Anterior cingulate cortex (tissue), 58 donors: ENCODE measurements at places on chromosomes 5 and 9.

DNA sequence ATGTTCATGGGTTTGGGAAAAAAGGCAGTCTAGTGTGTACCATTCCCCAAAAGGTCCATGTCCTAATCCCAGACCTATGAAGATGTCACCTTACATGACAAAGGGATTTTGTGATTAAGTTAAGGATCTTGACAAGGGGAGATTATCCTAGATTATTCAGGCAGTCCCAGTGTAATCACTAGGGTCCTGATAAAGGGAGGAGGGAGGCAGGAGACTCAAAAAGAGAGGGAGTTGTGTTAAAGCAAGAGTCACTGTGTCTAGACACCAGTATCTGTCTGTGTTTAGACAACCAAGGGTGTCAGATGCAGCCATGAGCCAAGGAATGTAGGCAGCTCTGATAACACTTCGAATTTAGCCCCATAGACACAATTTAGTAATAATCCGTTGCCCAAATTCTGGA is 49.5 kb downstream of the DPYSL3 start:
- no peak for DNase-seq

- no peak for DNase-seq
Observed at GRCh38 chr9:336039-336438, 121.4 kb downstream of the DOCK8 start.

GRCh38 chr5:169511708-169512107 is 71.9 kb upstream of the SPDL1 start:
- DNase-seq = no peak

GRCh38 chr5:107467137-107467932 is 203.4 kb downstream of the EFNA5 start:
- DNase-seq = no peak

GRCh38 chr5:13990896-13991295 is 46.4 kb upstream of the DNAH5 start:
- DNase-seq = no peak

GRCh38 chr5:181224390-181225229 is 1.5 kb downstream of the TRIM41 start:
- no peak for DNase-seq

DNA sequence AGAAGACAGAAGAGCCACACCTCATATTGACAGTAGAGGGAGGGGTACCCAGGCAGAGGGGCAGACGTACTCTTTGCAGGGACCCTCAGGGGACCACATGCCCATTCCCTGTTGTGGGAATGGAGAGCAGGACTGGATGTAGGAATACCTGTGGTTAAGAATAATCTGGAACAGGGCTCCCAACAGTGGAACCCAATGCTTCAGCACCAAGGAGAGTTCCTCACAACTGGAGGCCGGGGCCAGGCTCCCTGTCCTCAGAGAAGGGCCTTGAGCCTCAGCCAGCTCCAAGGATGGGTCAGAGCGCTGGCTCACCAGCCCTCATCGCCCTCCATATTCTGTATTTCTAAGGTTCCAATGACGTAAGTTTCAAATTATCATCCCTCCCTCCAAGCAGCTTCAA is 7.4 kb upstream of the SHC3 start:
- no peak for DNase-seq

GRCh38 chr9:135224286-135224877 is 136.9 kb downstream of the OLFM1 start:
- no peak for DNase-seq

DNA sequence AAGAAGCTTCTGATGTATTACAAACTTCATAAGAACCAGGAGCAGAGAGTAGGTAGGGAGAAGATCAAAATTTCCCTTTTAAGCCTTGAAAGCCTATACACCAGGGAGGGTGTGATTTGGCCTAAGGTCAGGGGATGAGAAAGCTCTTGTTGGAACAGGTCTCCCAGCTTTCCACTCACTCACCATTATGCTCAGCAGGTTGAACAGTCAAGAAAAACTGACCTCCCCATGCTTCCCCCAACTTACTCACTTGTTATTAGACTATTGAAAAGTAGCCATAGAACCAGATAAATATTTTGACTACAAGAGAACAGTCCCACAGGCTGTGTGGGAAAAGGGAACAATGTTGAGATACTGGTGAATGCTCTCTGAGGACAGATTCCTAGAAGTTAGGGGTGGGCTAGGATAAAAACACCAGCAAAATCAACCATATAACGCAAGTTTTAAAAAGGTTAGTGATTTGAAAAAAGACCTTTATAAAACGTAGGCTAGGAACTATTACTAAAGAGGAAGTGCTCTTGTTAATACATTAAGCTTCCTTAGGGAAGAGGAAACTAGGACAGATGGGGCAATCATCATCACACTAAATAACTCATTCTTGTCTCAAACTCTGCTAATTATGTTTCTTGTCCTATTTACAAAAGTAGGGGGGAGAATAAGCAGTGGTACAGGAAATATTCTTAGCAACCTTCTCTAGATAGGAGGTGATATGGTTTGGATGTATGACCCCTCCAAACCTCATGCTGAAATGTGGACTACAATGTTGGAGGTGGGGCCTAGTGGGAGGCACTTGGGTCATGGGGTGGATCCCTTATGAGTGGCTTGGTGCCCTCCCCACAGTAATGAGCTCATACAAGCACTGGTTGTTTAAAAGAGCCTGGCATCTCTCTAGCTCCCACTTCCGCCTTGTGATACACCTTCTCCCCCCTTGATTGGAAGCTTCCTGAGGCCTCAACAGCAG is 31.0 kb downstream of the PCDHGC5 start:
- DNase-seq = no peak

GRCh38 chr9:104748359-104749031 is 1.0 kb downstream of the NIPSNAP3A start:
- no peak for DNase-seq

DNA sequence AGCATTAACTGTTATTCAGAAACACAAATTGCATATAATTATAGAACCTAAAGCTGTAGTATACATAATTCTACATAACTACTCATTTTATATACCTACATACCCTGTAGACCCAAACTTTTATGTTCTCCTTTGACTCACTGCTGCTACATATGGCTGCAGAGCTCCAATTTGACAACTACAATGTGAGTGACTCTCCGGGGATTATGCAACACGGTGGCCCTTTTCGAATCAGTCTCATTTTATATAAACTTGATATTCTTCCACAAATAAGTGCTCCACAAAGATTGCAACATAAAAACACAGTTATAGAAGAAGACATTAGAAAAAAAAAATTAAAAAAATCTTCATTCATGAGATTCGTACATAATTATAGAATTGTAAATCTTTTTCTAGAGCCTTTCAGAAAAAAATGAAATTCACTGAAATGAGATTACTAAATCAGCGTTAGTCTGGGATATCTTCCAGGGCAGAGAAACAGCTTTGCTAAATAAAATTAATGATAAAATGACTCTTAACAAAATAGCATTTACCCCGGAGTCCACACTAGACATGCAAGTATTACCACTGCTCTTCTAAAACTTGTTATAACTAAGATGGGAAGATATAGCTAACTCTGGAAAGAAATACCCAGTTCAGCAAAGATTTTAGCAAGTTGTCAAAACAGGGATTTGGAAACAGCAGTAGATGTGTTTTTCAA is 52.6 kb downstream of the SRFBP1 start:
- no peak for DNase-seq

DNA sequence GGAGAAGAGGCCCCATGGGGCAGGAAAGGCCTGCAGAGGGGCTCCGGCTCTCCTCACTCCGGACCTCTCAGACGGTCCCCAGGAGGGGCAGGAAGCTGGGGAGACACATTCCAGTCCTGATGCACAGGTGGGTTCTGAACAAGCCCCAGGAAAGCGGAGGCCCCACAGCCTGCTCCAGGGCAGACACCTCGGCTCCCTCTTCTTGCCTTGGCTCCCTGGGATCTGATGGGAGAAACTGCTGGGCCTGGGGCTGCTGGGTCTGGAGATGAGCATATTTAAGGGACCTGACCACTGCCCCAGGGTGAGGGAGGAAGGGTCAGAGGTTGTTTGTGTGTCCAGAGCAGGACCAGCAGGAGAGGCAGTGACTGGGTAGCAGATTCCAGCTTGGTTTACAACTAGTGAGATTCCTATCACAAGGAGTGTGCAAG is 1.2 kb downstream of the CORO2A start:
- DNase-seq = no peak

- no peak for DNase-seq
Observed at GRCh38 chr5:96120120-96120519, 158.5 kb upstream of the ELL2 start.

DNA sequence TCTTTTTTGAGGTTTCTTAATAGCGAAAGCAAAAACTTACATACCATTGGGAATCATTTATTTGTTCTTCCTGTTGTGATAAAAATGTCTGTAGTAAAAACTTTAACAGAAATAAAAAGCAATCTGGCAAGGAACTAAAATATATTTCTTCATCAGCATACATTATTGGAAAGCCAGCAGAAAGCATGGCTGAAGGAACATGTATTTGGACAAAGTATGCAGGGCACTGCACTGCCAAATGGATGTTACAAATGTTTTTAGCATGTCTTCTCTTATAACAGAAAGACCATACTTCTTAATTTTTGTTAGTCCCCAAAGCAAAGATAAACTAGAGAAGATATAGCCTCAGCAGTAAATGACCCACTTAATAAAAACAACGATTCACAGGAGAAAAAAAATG is 80.5 kb downstream of the SMIM15 start:
- DNase-seq = no peak

- DNase-seq = no peak
Observed at GRCh38 chr5:10069637-10070313, 179.9 kb downstream of the ATPSCKMT start.

GRCh38 chr9:110179734-110180133 is 28.2 kb downstream of the C9orf152 start:
- no peak for DNase-seq

DNA sequence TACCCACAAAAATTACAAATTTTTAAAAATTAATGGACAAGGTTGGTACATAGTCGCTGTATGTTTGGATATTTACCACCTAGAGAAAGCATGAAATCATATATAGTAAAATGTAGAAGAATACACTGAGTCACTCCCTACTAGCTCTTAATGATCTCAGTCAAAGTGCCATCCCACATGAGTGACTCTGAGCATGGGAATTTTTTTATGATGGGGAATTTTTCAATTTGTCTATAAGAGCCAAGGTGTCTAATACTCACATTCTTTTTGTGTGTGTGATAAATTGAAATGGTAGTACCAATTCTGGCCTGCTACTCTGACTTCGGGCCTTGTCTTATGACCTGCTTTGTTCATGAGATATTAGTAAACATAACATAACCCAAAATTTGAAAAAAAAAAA is 483.2 kb downstream of the CDH10 start:
- no peak for DNase-seq

DNA sequence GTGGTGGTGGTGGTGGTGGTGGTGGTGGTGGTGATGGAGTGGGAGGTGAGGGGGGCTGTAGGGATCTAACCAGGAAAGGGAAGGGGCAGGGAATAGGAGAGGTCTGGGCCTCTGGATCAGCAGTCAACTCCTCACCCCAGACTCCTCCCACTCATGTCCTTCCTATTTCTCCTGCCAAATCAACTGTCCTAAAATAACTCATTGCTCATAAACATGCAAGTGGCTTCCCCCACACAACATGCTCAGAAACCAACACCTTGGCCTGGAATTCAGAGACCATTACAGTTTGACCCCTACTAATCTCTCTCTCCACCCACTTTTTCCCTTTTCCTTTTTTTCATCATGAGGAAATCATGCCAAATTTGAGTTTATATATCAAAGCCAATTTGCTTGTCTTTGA is 8.4 kb upstream of the FSD1L start:
- DNase-seq = no peak

DNA sequence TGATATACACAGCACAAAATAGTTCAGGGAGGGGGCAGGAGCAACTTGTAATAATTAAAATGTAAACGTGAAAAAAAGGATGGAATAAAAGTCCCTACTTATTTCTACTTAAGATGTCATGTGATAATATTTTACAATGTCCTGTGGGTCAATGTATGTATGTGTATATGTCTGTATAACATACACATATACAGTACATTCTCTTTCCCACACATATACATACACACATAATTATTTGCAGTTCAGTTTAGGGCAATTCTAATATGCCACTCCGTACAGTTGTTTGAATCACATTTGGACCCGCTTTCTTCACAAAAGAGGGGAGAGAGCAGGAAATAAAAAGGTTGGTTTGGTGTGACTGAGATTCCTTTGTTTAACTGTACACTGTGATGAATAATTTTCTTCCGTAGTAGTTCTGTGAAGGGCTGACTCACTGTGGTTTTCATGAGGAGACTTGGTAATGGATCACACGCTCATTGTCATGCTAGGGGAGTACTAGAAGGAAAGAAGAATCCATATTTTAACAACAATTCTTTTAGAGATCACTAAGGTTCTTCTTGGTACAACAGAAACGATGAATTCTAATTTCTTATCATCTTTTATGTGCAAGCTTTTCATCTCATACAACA is 26.2 kb upstream of the ACOT12 start:
- DNase-seq = no peak
